Effector CD8-positive, alpha-beta T cell (primary cell): ENCODE measurements at places on chromosomes 7 and 10.

GRCh38 chr10:103917302-103918052 is 507 bp downstream of the STN1 start:
- DNase-seq, result no peak

DNA sequence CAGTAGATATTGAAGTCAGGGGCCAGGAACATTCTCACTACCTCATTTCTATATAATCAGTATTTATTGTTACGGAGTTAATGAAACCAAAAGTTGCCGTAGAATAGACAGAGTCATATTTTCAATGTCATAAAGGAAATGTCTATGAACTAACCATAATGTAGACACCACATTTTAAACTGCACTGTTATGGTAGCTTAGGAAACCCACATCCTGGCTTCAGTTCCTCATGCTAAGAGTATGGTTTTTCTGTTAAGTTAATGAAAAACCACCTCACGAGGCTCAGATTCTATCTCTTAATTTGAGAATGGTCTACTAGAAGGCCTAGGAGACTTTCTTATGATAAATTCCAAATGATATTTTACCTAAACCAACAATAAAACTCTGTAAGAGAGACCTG is 166.5 kb downstream of the TMEM26 start:
- no peak for DNase-seq

GRCh38 chr10:128040681-128041080 is 85.5 kb downstream of the MKI67 start:
- no peak for DNase-seq

GRCh38 chr10:79051766-79052165 is 17.0 kb upstream of the ZMIZ1 start:
- no peak for DNase-seq

- DNase-seq, result no peak
Measured at GRCh38 chr7:155448632-155449007, 9.3 kb upstream of the EN2 start.

GRCh38 chr7:115009736-115010440 is 88.0 kb downstream of the MDFIC start:
- no peak for DNase-seq

DNA sequence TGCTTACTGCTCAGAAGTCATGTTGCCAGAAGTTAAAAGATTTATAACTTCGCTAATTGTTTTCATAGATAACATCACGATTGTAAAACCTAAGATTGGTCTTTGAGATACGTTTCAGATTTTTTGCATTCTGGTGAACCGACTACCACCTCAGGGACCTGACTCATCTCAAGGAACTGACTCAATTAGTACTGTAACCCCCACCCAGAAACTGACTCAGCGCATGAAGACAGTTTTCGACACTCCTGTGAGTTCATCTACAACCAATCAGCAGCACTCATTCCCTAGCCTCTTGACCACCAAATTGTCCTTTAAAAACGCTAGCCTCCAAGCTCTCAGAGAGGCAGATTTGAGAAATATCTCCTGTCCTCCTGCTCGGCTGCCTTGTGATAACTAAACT is 72.3 kb downstream of the ELMO1 start:
- DNase-seq, result no peak

DNA sequence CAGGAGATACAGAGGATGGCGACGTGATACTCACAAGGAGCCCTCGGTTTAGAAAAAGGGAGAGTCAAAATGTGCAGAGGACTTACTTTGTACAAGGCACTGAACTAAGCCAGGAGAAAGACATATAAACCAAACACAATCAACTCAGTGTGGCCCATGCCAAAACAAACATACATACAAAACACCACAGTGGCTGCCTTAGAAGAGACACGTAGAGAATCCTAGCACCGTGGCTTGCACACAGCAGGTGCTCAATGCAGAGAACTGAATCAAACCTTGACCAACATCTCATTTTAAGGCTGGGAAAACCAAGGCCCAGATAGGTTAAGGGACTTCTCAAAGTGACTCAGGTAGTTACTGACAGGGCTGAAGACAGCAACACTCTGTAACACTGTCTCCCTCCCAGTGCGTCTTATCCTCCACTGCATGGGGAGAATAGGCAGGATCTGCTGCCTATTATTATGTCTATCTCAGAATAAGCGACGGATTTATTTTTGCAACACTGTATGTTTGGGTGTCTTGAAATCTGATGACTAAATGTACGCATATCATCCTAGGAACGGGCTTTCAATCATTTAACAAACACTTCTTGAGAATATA is 11.0 kb downstream of the SORBS1 start:
- DNase-seq, result no peak

DNA sequence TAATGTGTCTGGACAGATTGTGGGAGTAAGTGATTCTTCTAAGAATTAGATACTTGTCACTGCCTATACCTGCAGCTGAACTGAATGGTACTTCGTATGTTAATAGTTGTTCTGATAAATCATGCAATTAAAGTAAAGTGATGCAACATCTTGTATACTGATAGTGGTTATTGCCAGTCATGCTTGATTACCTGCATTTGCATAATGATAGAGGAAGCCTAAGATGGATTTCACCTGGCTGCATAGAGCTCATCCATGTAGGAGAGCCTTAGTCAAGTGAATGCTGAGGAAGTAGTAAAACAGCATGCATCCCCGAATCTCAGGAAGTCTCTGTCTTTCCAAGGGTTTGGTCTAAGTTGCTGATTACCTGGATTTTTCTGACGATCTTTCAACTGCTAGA is 64.2 kb upstream of the CAPZA2 start:
- no peak for DNase-seq

- DNase-seq, result no peak
Measured at GRCh38 chr7:131633342-131633843, 77.0 kb upstream of the PODXL start.

GRCh38 chr10:90968328-90969081 is 47.6 kb upstream of the ANKRD1 start:
- DNase-seq, result no peak

GRCh38 chr7:99619571-99620130 is 2.9 kb downstream of the ZSCAN25 start:
- DNase-seq, result no peak

GRCh38 chr10:27911539-27911938 is 87.3 kb downstream of the ODAD2 start:
- no peak for DNase-seq

GRCh38 chr10:53458007-53458406 is 685.4 kb upstream of the MBL2 start:
- DNase-seq, result no peak

- DNase-seq, result no peak
Measured at GRCh38 chr7:47669178-47669891, 87.4 kb upstream of the TNS3 start.

DNA sequence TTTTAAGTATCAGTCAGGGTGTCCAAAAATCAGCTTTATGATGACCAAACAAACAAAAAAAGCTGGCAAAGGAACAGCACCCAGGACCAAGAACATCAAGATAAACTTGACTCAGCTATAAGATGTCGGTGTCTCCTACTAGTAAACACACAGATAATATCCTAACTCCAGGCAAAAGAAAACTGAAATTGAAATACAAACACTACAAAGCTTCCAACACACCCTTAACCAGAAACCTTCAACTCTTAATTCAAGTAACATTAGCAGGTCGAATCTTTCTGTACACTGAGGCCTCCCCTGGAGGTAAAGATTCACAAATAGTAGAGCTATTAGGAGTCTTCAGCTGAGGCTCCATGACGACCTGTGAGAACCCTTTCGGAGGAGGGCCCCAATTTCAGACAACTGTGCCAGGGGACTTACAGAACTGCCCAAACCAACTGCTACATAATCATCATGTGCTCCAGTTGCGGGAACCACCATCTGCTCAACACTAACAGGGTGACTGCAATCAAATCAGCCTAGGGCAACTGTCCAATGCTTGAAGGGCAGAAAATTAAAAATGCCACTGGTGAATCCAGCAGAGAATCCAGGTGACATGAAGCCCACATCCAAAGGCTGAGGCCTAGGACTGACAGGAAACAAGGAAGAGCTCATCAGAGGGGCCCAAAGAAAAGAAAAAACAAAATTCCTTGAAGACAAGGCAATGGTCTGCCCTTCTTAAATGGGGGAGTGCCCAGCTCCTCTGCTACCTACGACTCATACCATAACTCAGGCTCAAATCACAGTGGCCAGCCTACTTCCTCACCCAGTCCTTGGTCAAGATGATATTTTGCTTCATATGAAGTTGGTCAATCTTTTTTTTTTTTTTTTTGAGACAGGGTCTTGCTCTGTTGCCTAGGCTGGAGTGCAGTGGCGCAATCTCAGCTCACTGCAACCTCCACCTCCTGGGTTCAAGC is 20.0 kb downstream of the XPNPEP1 start:
- no peak for DNase-seq

- DNase-seq, result no peak
Measured at GRCh38 chr7:25597946-25598345, 369.7 kb upstream of the NPVF start.

DNA sequence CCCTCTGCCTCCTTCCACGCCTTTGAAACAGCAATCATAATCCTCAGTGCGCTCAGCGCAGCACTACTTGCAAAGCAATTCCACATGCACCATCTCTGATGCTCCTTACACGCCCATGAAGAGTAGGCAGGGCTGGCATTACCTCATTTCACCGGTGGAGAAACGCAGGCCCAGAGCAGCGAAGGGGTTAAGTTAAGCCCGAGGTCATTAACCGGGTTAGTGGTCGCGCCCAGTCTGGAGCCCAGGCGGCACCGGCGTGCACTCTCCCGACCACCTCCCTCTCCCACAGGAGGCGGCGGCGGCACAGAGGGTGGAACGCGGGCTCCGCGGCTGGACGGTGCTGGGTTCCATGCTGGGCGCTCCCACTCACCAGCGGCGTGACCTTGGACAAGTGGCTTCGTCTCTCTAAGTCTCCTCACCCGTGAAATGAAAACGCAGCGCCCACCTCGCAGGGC is 515 bp downstream of the FASTK start:
- no peak for DNase-seq

- no peak for DNase-seq
Measured at GRCh38 chr10:16945593-16945992, 128.4 kb upstream of the RSU1 start.

- DNase-seq, result no peak
Measured at GRCh38 chr10:103680869-103681236, 174.5 kb downstream of the SH3PXD2A start.

DNA sequence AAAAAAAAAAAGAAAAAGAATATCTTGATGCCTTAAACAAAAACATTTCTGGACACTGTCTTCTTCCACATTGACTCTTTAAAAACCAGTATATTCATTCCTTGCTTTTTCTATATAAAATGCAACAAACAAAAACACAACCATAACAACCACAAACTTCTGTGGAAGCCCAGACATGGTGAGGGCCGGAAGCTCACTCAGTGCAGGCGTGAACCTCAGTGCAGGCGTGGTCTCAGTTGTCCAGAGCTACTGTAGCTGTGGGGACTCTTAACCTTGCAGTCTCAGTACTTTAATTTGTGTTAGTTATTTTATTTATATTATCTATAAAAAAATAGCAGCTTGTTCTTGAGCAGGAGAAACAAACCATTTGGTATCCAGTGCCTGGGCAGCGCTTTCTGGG is 131.8 kb downstream of the DOCK1 start:
- DNase-seq, result no peak

- no peak for DNase-seq
Measured at GRCh38 chr7:79833616-79834015, 301.0 kb upstream of the GNAI1 start.

GRCh38 chr10:108989976-108990375 is 933.3 kb downstream of the XPNPEP1 start:
- DNase-seq, result no peak

DNA sequence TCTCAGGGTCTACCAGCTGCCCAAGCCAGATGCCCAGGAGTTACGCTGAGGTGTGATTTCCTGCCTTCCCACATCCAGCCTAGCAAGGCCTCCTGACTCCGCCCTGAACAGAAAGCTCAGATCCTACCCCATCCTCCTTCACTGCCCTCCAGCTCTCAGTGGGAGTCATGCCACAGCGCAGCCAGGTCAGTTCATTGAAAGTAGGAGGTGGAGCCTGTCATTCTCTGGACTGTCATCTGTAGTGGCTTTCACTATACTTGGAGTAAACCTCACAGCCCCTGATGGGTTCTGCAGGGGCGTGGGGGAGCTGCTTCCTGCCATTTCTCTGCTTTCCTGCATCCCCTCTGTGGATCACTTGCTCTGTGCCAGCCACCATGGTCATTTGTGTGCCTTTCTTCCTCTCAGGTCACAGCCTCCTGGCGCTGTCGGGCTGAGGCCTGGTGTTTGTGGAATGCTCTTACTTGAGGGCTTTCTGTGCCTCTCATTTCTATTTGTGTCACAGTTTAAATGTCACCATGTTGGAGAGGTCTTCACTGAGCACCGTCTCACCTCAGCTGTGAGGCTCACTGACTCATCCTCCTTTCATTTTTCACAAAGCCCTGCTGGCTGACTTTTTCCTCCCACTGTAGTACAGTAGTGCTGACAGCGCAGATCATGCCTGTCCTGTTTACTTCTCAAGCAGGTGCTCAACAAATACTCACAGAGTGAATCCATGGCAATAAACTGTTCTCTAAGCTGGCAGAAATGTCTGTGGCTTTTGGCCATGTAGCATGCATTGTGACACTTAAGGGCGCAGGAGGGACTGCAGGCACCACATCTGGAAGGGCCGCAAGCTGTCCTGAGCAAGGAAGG is 61.0 kb upstream of the TMEM248 start:
- no peak for DNase-seq

- DNase-seq, result no peak
Measured at GRCh38 chr7:30223896-30224295, 60.5 kb upstream of the ZNRF2 start.

- DNase-seq, result no peak
Measured at GRCh38 chr7:132390705-132391104, 185.6 kb downstream of the PLXNA4 start.

DNA sequence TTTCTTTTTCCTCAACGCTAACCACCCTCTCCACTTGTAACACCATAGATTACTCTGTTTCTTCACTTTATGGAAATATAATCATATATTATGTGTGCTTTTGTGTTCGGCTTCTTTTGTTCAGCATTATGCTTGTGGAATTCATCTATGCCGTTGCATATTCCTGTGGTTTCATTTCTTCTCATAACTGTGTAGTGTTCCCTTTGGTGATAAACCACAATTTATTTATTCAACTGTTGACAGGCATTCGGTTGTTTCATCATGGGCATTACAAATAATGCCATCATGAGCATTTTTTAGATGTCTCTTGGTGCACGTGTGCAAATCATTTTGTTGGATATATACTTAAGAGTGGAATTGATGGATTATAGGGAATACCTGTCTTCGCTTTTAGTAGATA is 12.1 kb downstream of the AVL9 start:
- no peak for DNase-seq

DNA sequence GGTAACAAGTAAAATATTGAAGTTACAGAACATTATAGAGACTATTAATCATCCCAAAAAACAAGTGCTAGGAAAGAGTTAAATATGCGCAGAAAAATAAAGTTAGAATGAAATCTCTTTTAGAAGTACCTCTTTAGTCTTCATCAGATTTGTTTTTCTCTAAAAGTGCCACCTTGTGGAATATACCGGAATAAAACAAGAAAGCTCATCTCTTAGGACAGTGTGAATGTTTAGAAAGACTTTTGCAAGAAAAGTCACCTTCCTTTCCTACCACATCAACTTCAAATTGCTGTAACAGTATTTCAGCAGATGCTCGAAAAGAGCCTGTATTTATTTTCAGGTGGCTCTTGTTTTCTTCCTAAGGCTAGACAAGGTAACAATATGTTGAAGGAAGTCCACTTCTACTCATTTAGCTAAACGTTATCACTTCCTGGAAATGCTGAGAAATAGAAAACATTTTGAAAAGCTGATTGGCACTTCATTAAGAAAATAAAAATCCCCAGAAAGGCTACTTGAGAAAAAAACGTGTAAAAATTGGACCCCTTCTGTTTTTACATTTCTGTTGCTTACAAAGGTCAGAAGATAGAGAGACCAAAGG is 19.8 kb upstream of the FAM133B start:
- no peak for DNase-seq
